Left cardiac atrium (tissue), 4 donors: ENCODE measurements at places on chromosomes 7 and 10. TPM values are rescaled to one million over a fixed set of nuclear protein-coding genes. Genes with fewer than 3 reads are reported as not detected.

Gene MYL10
- not detected for total RNA-seq

Gene ASB13
- total RNA-seq: 19.1 TPM

Gene GRK5
- 60.1 TPM for total RNA-seq

Gene ANXA8
- total RNA-seq: 4.1 TPM

Gene SPDYE5
- total RNA-seq: not detected

Gene WDR86
- total RNA-seq: 0.71 TPM

Gene PHKG1
- total RNA-seq: 21.9 TPM

Gene TM9SF3
- total RNA-seq: 97.8 TPM

Gene SKIDA1
- 1.9 TPM for total RNA-seq

Gene NRAP
- total RNA-seq: 327 TPM

Gene PNLIPRP3
- total RNA-seq: not detected

Gene ENKUR
- not detected for total RNA-seq

Gene IGFBP3
- total RNA-seq: 37.5 TPM

Gene ARMS2
- total RNA-seq: not detected

Gene ADAP1
- 6.9 TPM for total RNA-seq

Gene SCART1
- total RNA-seq: 0.27 TPM

Gene TAS2R16
- total RNA-seq: not detected

Gene MUC3A
- total RNA-seq: 0.35 TPM

Gene MPP7
- total RNA-seq: 11.0 TPM

Gene PCLO
- total RNA-seq: 3.5 TPM

Gene TFPI2
- 3.6 TPM for total RNA-seq
